GOT3 (cell line): ENCODE measurements at places on chromosomes 1 and 21.

DNA sequence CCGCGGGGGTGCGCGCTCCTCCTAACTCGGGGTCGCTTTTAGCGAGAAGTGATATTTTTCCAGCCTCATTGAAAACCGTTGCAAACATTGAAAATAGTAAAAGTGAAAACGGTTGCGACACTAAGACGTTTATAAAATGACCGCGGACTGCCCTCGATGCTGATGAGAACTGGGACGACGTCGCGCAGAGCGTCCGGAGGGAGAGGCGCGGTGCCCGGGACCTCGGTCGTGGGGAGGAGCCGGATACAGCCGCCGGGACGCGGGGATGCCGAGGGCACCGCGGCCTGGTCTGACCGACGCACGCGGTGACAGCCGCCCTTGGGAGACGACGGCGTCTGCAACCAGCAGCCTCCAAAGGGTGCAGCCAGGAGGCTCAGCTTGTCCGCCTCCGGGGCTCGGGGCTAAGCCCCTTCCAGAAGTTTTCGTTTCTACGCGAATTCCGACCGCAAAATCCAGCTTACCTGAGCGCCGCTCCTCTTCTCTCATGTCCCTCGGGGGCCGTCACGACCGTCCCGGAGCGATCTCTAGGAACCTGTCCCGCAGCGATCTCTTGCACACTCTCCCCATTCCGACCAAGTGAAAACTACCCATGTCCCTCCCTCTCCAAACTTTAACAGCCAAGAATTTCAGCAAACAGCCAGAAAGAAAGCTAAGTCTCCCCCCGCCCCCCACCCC, 144.4 kb upstream of the ETS2 start:
- DNase-seq, result no peak

- DNase-seq, result no peak
These were observed 746 bp downstream of the AK4 start for GRCh38 chr1:65148548-65149350.

GRCh38 chr1:99702221-99702620, 56.3 kb downstream of the PALMD start:
- no peak for DNase-seq

GRCh38 chr1:178168536-178168935, 74.6 kb downstream of the RASAL2 start:
- DNase-seq, result no peak

- no peak for DNase-seq
These were observed 92.5 kb downstream of the PBX1 start for GRCh38 chr1:164651351-164651951.

- no peak for DNase-seq
These were observed 3.5 kb downstream of the C1orf159 start for GRCh38 chr1:1112237-1112985.

DNA sequence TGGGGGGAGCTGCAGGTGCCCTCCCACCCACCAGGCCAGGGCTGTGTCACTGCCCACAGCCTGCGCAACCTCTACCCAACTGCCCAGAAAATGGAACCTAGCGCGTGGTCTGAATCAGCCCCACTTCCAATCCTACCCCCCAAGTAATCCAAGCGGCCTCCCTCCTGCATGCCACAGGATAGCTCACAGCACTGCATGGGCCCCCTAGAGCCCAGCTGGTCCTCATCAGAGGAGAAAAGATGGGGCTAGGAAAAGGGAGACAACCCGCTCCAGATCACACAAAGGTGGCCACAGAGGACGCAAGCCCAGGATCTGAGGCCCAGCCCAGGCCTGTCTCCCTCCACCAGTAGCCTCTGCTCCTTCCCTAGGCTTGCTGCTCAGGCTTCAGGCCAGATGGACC, 6.2 kb downstream of the ADGRB2 start:
- DNase-seq, result no peak

- DNase-seq, result no peak
These were observed 14.4 kb upstream of the ZFYVE9 start for GRCh38 chr1:52127181-52128180.

GRCh38 chr21:14072761-14073535, 137.8 kb downstream of the LIPI start:
- DNase-seq, result no peak

GRCh38 chr1:147622731-147623130, 47.6 kb downstream of the ACP6 start:
- no peak for DNase-seq

DNA sequence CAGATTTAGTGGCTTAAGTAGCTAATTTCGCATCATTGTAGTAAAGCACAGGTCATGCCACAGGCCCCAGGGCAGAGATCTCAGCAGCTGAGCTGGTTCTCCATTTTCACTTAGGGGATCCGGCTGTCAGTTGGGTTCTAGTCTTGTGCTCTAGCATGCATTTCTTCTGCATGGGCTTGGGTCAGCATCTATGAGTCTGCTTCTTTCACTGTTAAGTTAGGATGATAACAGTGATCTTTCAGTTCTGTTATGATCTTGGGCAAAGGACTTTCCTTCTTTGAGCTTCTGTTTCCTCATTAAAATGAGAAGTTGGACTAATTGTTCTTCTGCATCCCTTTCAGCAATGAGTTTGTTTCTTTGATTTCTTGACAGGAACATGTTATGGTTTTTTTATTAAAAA, 123.6 kb upstream of the DNAH14 start:
- DNase-seq, result no peak

GRCh38 chr1:203284411-203285123, 20.8 kb upstream of the BTG2 start:
- no peak for DNase-seq

DNA sequence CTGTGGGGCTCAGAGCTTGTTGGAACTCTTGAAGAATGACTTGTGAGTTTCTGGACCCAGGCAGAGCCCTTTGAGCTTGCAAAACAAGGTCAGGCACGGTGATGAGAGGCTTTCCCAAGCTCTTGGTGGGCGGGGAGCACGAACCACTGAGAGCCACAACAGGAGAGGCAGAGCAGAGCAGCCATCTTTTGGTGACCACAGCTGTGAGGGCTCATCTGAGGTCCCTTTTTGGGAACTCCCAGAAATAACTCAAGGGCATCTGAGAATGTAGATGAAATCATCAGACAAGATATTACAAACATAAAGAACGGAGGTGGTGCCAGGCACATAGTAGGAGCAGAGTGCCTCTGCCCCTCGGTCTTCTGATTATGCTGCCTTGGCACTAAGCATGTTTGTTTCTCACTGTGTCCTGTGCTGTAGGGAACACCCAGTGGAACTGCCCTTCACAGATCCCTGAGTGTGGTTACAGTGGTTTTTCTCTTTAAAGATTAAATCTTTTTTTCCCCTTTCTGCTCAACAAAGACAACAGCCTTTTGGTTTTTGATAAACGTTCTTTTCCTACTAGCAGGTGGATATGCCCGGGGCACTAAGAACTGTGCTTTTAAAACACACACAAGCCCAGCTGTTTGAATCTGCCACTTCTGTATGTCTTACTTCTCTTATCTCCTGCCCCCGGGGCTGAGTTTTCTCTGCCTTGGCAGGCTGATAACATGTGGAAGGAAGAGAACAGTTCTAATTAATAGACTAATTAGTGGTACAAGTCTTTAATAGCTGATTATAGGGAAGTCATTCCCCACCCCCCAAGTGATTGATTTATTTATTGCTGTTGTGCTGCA, 37.7 kb downstream of the CD34 start:
- no peak for DNase-seq

DNA sequence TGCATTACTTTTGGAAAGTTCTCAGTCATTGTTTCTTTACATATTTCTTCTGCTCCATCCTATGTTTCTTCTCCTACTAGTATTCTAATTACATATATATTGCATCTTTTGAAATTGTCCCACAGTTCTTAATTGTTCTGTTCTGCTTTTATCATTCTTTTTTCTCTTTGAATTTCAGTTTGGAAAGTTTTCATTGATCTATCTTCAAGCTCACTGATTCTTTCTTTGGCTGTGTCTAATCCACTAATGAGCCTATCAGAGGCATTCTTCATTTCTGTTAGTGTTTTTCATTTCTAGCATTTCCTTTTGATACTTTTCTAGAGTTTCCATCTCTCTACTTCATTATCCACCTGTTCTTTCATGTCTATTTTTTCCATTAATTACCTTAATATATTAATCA, 159.0 kb upstream of the KCNJ15 start:
- DNase-seq, result no peak

DNA sequence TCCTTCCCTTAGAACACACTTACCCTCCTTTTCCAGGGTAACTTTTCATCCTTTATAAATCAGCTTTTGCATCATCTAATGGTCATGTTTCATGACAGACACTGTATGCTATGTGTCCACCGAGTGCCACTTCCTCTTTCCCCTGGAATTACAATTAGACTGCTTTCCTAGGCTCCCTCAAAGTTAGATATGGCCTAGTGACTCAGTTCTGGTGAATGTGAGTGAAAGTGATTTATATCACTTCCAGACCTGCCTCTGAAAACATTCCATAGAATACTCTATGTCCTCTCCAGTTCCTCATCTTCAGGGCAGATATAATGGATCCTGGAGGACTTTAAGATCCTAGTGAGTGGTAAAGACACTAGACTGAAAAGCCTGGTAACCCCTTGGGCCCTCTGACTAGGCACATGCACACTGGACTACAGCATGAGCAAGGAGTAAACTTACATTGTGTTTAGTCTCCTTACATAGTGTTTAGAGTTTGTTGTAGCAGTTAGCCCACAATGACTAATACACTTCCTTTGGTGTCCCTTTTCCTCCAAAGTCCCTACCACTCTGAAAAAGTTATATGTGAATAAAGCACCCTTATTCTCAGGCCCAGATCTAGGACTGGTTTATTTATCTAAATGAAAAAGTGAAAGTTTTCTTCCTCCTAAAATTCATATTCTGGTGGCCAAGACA, 59.3 kb downstream of the GPR88 start:
- no peak for DNase-seq

DNA sequence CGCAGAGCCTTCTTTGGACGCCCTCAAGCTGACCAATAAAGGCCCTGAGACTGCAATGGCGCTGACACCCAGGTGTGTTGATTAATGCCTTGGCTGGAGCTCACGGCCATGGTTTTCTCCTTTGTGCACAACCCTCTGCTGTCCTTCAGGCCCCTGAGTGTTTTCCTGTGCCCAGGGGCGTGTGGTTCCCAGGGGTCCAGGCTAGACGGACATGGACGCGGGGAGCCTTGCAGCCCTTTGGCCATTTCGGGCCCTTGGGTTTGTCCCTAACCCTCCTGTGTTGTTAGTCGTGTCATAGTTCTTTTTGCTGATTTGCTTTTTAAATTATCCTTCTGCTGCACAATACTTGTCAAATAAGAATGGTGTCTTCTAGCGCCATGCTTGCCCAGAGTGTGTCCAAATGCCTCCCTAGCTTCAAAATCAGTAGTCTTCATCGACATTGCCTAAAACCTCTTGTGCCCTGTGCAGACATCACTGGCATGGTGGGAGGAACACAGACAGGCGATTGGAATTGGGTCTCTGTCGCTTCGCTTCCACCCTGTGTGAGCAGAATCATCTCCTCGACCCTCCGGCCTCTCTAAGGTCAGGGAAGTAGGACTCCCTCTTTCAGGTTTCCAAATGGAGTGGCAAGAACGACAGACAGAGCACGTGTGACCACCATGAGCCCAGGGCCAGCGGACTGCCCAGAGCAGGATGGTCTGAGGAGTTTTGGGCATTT, 1.9 kb downstream of the KRTAP10-4 start:
- no peak for DNase-seq

DNA sequence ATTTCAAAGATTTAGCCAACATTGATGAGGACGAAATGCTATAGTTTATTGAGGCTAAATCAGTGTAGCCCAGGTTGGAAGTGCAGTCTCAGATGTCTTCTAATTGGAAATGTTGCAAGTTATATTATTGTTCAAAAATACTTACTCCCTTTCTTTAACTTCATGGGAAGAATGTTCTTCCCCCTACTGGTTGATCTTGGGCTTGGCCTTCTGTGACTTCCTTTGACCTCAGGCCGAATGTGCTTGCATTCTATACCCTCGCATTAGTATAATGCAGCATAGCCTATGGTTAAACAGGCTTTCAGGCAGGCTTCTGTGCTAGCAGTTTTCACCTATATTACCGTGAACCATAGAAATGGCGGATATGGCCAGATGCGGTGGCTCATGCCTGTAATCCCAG, 77.3 kb downstream of the RPE65 start:
- DNase-seq, result no peak

DNA sequence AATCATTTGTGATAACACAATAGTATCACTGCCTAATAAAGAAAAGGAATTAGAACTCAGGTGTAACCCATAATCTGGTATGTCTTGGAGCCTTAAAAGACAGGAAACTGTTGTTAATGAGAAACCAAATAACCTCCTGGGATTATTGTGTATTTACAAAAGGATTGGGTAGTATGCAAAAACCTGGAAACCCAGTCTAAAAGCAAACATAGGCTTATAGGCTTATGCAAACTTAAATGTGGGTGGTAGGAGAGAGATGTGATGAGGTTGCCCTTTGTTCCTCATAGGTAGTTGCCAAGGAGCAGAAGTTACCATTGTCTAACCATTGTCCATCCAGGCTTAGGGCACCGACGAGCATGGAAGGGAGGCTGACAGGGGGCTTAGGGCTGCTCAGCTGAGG, 165.8 kb downstream of the AK5 start:
- DNase-seq, result no peak

GRCh38 chr1:174000371-174000770, 21.8 kb downstream of the RC3H1 start:
- no peak for DNase-seq

GRCh38 chr21:37276377-37276776, 9.2 kb upstream of the VPS26C start:
- DNase-seq, result no peak

- DNase-seq, result peak; percentile 8
These were observed 11.0 kb upstream of the SERBP1 start for GRCh38 chr1:67441183-67441582.

DNA sequence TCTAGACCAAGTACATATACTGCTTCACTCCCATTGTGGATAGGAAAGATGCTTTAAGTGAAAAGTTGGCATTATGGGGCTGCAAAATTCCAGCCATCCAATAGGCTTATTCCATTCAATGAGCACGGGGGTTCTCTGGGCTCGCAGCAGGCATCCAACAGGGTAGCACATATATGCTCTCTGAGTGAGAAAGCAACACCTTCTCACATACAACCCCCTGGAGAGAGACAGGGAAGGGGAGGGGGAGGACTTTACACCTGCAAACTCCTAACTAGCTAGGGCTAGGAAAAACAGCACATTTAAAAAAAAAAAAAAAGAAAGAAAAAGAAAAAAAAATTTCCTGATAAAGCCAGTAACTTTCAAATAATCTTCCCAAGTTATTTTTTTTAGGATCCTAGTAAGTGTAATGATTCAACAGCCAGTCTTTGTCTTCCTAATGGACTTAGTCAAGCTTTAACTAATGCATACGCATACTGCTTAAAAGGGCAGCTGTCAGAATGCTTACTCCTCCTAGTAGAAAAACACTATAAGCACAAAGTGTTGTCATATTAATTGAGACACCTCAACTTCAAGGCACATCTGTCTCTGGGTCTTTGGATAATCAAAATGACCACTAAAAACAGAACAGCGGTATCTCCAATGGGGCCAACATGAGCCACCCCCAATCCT, 18.7 kb downstream of the PSMB2 start:
- no peak for DNase-seq

GRCh38 chr1:35929730-35930592, 944 bp upstream of the AGO3 start:
- DNase-seq, result no peak

- no peak for DNase-seq
These were observed 16.9 kb downstream of the GPR157 start for GRCh38 chr1:9111957-9112356.
